ENCODE measurements at places on chromosomes 12 and 14.

GRCh38 chr14:24965934-24966578, 83.9 kb downstream of the STXBP6 start:
- no peak for DNase-seq

DNA sequence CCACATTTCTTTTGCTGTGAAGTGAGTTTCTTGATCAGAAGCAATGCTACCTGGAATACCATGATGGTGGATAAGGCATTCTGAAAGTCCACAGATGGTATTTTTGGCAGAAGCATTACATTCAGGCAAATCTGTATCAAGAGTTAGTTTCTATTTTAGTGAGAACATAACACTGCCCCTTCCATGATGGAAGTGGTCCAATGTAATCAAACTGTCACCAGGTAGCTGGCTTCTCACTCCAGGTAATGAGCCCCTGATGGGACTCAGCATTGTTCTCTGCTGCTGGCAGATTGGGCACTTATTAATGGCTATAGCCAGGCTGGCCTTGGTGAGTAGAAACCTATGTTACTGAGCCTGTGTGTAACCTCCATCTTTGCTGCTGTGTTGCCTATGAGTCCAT, 80.7 kb downstream of the KCNA5 start:
- no peak for DNase-seq

DNA sequence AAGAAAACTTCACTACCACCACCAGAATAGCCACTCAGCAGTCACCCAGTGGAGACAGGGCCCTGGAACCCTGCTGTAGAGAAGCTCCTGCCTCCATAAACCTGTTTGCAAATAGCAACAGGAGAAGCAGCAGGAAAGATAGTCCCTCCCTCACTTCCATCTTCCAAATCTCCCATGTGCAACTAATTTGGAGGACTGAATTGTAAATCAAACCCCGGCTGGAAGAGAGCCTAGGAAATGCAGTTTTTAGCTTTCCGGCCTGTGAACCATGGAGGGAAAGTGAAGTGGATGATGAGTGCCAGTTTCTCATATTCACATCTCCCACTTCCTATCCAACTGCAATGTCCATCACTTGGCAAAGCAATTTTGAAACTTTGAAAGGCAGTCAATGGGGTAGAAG, 167.2 kb upstream of the FRMD6 start:
- no peak for DNase-seq

GRCh38 chr14:105541218-105541875, 15.0 kb downstream of the TMEM121 start:
- no peak for DNase-seq

DNA sequence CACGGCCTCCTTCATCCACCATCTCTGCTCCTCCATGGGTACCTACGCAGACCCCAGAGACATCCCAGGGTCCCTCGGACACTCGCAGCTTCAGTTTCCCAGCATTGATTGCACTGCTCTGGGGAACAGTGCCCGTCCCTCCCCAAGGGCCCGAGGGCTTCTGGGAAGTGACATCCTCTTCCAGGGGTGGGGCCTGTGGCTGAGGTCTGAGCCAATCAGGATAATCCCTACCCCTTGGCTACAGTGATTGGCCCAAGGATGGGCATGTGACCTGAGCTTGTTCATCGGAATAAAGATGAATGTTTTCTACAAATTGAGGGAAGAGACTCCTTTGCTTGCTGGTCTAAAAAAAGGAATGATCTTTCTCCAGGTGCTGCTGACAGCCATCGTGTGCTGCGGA, 37.3 kb upstream of the MYL2 start:
- DNase-seq, result no peak

- DNase-seq, result no peak
Observed at GRCh38 chr12:45309836-45310626, 94.1 kb downstream of the ANO6 start.

GRCh38 chr12:98743362-98743953, 98.4 kb downstream of the APAF1 start:
- DNase-seq, result no peak

- DNase-seq, result no peak
Observed at GRCh38 chr14:65304239-65304638, 108.3 kb upstream of the FUT8 start.

- DNase-seq, result no peak
Observed at GRCh38 chr12:56298828-56299227, 1.3 kb downstream of the CS start.

GRCh38 chr12:43162138-43162537, 389.9 kb downstream of the ADAMTS20 start:
- DNase-seq, result no peak

DNA sequence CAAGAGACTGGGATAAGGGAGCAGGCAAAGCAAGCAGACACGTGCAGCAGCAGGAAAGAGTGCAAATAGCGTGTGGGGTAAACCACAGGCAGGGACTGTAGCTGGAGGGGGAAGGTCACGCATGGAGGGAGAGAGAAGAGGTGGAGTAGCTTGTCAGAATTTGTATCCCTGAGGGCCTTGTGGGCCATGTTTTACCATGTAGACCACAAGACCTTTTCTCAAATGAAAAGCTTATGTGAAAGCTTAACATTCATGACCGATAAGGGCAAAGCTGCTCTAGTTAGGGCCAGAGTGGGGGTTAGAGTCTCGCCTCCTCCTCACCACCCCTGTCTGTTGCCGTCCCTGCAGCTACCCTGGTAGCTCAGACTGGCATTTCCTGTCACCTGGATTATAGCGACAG, 152.9 kb upstream of the E2F7 start:
- DNase-seq, result no peak

DNA sequence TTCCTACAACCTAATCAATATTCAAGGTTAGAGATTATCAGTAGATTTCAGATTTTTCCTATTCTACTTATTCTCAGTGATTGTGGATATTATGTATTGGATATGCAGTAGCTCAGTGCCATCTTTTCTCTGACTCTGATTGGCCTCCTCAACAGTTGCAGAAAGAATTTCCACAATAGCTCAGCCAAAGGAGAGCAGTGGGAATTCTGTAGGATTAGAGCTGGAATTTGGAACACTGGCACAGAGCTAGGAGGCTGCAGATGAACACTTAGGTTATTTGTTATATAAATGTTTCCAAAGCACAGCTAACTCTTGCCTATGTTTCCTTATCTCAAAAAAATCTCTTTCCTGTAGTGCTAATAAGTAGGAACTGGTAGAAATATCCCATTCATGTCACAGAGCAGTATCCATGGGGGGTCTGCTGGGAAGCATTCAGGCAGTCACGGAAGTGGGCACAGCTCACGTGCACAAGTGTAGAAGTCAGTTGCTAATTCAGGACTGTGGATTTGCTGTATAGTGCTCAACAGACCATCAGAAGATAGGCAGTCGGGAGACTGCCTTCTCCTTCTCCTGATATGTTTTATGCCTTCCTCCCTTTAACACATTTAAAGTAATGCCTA, 116.2 kb upstream of the TMEM260 start:
- no peak for DNase-seq

- DNase-seq, result no peak
Observed at GRCh38 chr12:52969828-52970569, 21.1 kb downstream of the KRT18 start.

DNA sequence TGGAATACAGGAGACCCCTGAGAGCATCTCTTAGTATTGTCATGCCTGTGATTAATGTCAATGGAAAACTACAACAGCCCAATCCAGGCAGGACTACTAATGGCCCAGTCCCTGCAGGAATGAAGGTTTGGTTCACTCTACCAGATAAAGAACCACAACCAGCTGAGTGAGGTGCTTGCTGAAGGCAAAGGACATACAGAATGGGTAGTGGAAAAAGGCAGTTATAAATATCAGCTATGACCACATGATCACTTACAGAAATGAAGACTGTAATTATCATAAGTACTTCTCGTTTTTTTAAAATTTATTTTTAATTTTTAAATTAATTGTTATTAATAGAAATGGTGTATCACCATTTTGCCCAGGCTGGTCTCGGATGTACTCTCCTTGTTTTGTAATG, 17.2 kb upstream of the LPCAT3 start:
- no peak for DNase-seq

GRCh38 chr12:12983420-12984035, 16.5 kb downstream of the HEBP1 start:
- no peak for DNase-seq

DNA sequence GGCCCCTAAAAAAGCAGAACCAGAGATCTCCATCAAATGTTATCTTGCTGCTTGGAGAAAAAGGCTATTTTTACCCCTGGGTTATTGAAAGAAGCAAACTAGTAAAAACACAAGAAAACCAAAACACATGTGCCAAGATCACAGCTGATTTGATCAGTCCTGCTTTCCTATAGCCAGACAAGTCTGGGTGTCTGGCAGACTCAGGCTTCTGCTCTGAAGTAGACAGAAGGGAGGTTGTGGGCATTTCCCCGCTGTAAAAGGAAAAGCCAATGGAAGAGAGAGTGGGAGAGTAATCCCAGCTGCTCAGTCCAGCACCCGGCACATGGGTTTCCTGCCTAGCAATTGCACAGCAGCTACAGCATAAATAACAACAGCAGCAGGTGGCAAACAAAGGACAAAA, 177.9 kb downstream of the PHLDA1 start:
- no peak for DNase-seq

GRCh38 chr14:74239848-74240793, 872 bp downstream of the VSX2 start:
- no peak for DNase-seq

GRCh38 chr12:56237552-56237951, 7.7 kb downstream of the SLC39A5 start:
- no peak for DNase-seq

GRCh38 chr14:102262929-102263462, 42.0 kb downstream of the MOK start:
- no peak for DNase-seq

DNA sequence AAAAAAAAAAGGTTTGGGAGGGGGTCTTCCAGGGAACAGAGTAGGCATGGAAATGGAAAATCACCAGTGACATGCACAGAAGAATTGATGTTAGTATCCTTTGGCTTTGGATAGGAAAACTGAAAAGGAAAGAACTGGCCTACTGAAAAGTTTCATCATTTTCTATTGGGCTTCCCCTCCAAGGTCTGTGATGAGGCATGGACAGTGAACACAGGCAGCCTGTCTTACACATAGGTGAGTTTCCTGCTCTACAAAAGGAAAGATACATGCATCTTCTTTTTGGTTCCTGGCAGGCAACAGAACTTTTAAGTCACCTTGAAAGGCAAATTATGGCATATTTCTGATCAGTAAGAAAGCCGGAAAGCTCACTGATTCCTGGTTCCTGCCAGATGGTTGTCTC, 5.8 kb downstream of the BMAL2 start:
- no peak for DNase-seq

- DNase-seq, result no peak
Observed at GRCh38 chr14:99544991-99545390, 59.0 kb downstream of the CCDC85C start.

- no peak for DNase-seq
Observed at GRCh38 chr12:116552773-116553373, 6.3 kb upstream of the MAP1LC3B2 start.

- no peak for DNase-seq
Observed at GRCh38 chr14:100030452-100031153, 34.6 kb upstream of the EVL start.
